Erythroblast (primary cell): ENCODE measurements at places on chromosomes 4 and X.

GRCh38 chr4:102230194-102230593 is 115.1 kb downstream of the SLC39A8 start:
- no peak for DNase-seq

GRCh38 chr4:43048570-43048969 is 156.1 kb downstream of the GRXCR1 start:
- no peak for DNase-seq

DNA sequence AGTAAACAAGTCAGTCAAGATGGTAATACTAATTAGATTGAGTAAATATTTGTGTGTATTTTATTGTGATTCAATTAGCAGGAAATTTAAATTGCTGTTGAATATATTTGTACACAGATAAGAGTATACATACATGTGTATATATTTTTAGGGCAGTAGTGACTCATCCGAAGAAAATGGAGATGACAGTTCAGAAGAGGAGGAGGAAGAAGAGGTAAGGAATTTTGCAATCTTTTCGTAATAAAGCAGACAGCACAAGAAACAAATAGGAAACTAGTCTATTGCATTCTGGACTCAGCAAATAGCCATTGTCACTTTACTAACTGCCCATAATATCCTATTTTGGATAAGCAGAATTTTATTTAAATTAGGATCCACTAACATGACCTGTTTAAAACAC is 6.6 kb downstream of the IBSP start:
- DNase-seq: no peak

DNA sequence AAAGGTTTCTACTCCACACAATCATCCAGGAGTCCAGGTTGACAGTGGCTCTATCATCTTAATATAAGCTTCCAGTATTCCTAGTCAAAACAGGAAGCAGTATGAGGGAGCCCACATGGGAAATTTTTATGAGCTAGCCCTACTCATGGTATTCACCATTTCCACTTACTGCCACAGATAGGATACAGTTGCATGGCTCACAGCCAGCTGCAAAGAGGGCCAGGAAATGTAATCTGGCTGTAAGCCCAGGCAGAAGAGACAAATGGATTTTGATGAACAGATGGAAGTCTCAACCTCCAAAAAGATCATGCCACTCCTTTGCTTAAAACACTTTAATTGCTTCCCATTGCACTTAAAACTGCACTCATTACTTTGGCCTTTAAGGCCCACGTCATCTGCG is 150.6 kb downstream of the ADAMTS3 start:
- peak; percentile 26 for DNase-seq

GRCh38 chr4:144902614-144903013 is 195.4 kb downstream of the ANAPC10 start:
- no peak for DNase-seq

DNA sequence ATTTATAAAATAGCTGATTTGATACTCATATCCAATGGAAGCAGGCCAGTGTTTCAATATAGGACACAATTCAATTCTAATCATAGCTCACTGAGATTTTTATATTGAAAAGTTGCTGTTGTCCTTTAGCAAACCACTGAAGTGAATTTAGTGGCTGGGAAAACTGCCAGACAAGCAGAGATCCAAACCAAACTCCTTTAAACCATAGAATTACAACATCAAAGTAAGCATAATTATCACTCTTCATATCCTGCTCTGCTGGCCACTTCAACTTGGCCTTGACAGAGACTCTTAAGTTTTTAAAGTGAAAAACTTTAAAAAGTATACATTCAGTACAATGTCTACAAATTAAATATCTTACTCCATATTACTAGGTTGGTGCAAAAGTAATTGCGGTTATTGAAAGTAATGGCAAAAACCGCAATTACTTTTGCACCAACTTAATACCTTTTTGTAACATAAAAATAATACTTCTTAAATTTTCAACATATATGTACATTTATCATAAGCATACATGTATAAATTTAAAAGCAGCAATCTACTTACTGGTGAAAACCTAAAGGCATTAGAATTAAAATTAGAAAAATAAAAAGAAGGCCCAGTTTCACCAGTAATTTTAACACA is 433.0 kb downstream of the PCDH10 start:
- no peak for DNase-seq

GRCh38 chrX:69231903-69232302 is 66.7 kb upstream of the PJA1 start:
- no peak for DNase-seq

GRCh38 chr4:140233791-140234696 is 80.1 kb upstream of the MAML3 start:
- no peak for DNase-seq

GRCh38 chr4:111773858-111774257 is 371.4 kb upstream of the FAM241A start:
- no peak for DNase-seq

DNA sequence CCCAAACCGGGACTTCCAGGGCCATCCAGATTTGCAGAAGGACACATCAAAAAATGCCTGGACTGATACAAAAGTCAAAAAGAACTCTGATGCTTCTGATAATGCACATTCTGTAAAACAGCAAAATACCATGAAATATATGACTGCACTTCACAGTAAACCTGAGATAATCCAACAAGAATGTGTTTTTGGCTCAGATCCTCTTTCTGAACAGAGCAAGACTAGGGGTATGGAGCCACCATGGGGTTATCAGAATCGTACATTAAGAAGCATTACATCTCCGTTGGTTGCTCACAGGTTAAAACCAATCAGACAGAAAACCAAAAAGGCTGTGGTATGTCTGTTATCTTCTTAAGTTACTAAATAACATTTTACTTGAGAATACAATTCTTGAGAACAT is 9.2 kb downstream of the PLK4 start:
- no peak for DNase-seq

GRCh38 chr4:73340917-73341316 is 63.2 kb upstream of the ALB start:
- DNase-seq: no peak

- no peak for DNase-seq
Measured at GRCh38 chrX:55754861-55755294, 37.3 kb downstream of the RRAGB start.

DNA sequence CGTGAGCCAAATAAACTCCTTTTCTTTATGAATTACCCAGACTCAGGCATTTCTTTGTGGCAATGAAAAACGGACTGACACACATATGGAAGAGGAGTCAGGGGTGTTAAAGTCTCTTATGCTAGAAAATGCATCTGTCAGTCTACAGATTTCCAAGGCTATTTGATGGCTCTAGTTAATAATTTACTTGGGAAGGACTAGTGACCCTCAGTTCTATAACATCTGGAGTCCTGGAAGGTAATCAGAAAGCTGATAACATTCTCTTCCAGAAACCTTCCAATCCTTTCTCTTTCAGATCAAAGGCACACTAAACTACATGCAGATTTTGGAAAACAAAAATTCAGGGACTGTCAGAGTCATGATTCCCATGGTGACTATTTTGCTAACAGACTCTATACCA is 142.0 kb upstream of the TEX13D start:
- DNase-seq: no peak

- DNase-seq: no peak
Measured at GRCh38 chr4:117156806-117157205, 71.4 kb upstream of the TRAM1L1 start.

DNA sequence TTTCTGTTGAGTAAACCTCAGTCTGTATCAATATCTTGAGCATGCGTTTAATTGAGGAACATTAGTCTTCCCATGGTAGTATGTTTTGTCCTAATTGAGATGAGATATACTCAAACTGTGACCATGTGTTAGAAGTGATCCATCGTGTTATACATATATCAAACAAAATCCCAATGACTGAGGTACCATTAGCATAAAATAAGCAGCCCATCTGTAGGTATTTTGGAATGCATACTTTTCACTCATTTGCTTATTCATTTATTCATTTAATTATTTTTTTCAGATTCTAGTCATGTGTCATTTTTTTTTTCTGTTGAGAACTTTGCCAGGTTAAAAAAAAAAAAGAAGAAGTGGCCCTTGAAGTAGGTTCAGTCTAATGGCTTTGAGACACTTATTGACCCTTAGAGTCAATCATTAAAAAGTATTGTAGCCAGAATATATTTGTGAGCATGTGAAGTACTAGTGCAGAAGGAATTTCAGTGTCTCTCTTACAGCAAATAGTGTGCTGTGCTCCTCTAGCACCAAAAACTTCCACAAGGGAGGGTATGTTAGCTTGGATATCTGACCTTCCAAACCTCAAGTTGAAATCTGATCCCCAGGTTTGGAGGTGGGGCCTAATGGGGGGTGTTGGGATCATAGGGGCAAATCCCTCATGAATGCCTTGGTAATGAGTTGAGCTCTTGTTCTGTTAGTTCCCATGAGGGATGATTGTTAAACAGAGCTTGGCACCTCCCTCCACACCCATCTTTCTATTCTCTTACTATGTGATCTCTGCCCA is 130.8 kb upstream of the NPY2R start:
- no peak for DNase-seq

- no peak for DNase-seq
Measured at GRCh38 chr4:152929888-152930287, 6.2 kb upstream of the FHDC1 start.

DNA sequence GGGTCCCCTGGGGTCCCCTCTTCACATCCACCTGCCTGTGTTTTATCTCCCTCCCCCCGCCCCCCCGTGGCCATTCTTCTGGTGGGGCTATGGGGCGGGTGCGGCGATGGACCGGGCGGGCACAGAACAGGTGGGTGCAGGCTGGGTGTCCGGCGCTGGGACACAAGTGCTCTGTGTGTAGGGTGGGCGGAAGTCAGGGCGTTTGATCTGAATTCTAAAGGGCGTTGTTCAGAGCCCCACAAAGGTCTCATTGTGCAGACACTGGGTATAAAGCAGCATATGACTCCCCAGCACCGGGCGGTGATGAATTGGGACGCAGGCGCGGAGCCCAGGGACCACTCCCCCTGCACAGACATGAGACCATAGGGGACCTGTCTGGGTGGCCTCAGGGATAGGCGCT is at the start of gene GJB1:
TSS of gene GJB1 (plus strand) at position 296 of the 400 bp plus-strand sequence. CDS start 484 bp downstream, outside the sequence.
- DNase-seq: no peak

DNA sequence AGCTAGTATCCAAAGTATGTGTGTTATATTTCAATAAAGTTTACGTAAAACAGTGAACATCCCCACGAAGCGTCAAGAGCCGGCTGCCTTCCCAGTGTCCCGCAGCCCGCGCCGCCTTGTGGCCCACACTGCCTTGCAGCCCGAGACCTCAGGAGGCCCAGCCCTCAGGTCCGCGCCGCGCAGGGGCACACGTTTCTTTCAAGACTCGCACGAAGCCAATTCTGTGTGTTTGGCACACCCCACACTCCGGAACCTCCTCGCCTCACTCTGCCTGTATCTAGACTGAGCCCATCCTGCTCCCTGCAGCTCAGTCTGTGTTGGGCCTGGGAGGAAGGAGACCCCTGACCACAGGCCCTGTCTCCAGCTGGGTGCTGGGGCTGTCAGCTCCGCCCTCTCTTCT is 5.8 kb downstream of the LRPAP1 start:
- DNase-seq: no peak

DNA sequence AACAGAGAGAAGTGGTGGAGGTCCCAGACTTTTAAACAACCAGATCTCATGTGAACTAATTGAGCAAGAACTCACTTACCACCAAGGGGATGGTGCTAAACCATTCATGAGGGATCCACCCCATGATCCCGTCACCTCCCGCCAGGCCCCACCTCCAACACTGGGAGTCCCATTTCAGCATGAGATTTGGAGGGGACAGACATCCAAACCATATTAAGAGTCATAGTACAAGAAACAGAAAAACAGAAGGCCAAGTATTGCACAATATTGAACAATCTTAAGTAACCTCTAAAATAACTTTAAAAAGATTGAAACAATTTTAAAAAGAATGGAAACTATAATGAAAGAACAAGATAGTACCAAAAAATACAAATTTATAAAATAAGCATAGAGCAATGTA is 110.0 kb downstream of the CBR4 start:
- DNase-seq: no peak

DNA sequence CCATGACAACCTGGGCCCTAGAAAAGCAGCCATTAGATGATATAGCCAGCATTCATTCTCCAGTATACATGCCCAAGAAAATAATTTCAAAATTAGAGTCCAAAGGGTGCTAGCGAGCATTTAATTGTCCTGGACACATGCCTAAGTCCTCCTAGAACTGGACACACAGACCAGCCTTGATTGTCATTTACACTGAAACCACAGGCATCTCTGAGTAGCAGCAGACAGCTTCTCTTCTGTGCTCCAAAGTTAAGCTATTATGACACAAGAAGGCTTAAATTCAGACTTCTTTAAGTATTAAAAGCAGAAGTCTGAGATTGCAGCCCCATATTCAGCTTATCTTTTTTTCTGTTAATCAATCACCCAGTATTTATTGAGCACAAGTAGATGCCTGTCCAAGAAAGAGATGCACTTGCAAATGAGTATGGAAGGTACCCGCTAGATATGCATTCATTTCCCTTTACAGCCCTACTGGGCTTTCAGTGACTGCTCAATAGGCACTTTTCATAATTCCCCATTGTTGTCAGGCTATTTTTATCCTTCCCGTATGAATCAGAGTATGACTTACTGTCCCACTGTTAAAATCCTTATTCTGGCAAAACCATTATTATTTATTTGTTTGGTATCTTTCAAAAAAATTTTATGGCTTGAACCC is 374.1 kb downstream of the FBXW7 start:
- no peak for DNase-seq

DNA sequence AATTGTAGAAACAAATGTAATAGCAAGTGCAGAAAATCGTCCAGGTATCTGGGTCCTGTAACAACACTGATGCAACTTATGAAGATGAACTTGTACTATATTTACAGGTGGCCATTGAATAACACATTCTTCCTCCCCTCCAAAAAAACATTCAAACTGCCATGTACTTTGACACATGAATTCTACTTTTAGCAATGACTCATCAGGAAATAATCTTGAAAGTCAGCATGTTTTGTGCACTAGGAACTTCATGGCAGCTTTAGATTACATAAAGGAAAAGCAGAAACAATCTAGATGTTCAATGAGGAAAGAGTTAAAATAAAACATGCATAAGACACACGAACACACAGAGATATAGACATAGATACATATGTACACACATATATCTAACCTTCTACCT is 2.5 kb downstream of the PABPC1L2A start:
- DNase-seq: no peak

DNA sequence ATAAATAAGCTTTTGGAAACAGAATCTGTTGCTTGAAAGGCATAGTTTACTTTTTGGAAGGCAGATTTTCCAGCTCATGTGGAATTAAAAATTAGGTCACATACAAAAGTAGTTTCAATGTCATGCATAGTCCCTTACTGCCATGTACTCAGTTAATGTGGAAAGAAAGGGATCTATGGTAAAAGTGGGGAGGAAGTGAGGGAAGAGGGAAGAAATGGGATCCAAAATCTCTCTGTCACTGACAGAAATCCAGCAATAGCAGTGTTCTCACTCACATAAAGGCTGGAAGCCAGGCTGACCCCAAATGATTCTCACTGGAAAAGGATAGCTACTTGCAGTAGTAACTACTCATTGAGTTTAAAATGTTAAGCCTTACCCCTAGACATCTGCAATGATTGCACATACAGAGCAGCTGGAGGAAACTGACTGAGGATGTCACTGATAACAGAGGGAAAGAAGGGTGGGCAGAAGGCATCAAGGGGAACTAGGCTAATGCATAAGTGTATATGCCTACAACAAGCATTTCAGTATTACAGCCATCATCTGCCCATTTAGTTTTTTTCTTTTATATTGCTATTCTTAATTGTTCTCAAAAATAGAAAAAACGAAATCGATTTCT is 445.6 kb downstream of the FAT4 start:
- DNase-seq: no peak

- no peak for DNase-seq
Measured at GRCh38 chrX:116243039-116243438, 72.5 kb downstream of the AGTR2 start.
